T-helper 17 cell (primary cell): ENCODE measurements at places on chromosomes 2 and 18.

GRCh38 chr18:596288-596881 lies 403 bp upstream of the CLUL1 start:
- no peak for DNase-seq

DNA sequence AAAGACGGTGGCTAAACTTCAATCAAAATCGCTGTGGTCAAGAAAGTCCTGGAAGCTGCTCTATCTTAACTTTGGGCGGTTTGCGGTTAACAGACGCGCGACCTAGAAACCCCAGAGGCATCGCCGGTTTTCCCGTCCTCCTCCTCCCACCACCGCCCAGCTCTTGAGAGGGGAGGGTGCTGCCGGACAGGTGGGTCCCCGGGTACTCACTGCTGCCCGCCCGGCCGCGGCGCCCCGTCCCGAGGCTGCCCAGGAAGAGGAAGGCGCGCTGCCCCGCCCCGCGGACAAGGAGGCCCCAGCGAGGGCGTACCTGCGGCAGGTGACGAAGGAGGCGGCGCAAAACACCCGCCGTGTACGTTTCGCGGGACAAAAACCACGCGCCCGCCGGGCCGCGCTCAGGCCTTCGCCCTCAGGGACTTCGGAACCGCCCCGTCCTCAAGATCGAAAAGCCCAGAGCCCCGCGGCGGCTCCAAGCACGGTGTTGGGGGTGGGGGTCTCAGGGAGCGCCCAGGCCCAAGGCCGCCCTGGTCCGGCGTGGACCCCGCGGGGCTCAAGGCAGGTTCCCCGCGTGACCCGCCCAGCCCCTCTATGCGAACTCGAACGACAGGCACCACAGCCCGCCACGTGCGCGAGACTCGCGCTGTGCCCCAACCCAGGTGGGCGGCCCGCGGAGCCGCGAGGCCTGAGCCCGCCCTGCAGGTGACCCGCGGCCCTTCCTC lies at the start of gene SH3YL1:
SH3YL1 (minus strand) TSS at position 259 of the 719 bp plus-strand sequence; CDS start at position 211, 48 bp downstream.
- peak; percentile 47 for DNase-seq

DNA sequence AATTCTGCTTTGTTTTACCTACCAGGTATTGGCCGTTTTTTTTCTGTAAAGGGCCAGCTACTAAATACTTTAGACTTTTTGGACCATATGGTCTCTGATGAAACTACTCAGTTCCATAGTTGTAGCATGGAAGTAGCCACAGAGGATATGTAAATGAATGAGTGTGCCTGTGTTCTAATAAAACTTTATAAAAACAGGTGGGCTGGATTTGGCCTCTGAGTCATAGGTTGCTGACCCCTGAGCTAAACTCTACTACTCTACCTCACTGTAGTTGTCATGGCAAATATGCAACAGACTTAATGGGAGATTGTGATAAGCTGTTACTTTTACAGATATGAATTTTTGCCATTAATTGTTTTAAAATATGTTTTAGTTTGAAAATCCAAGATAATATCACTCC lies 19.7 kb downstream of the CLIP4 start:
- no peak for DNase-seq

GRCh38 chr18:36333414-36333813 lies 35.9 kb downstream of the FHOD3 start:
- no peak for DNase-seq

DNA sequence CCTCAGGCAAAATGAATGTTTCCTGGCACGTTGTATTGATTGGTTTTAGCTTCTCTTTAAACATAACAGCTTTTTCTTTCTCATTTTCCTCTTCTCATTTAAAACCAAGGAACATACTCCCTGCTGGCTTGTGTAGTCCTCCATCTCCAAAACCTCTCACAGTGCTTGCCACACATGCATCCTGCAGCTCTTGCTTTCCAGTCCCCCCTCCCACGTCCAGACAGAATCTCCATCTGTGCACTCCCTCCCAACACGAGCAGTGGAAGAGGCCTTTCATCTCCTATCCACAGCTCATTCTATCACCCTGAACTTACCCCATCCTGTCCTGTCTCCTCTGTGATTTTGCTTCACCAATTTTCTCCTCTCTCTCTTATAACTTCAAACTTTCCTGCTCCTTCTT lies 99.6 kb upstream of the THSD7B start:
- no peak for DNase-seq

GRCh38 chr2:224025874-224026273 lies 13.2 kb downstream of the SERPINE2 start:
- no peak for DNase-seq

DNA sequence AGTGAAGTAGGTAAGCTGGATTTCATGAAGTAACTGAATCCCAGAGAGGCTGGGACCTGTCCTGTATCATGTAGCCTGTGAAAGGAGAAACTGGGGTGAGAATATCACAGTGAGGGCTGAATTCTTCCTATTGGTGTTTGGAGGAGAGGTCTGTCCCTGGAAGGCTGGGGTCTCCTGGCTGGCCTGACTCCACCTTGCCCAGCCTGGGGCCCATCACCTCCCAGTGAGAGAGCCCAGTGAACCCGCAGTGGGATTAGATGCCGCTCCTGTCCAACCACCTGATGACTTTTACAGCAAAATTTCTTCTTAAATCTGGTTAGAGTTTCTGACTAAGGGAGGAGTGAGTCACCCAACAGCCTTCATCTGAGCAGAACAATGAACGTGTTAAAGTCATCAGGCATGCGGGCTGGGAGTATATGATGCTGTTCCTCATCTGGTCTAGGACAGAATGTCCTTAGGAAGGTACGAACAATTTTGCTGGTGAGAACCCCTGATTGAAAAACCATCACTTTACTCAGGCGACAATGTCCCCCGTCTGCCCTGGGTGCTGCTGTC lies 152.9 kb downstream of the LPIN1 start:
- no peak for DNase-seq

- DNase-seq = no peak
Observed at GRCh38 chr2:45344071-45344470, 267.0 kb downstream of the SRBD1 start.

- DNase-seq = no peak
Observed at GRCh38 chr2:234670052-234670451, 173.2 kb upstream of the ARL4C start.

- DNase-seq = no peak
Observed at GRCh38 chr2:108228006-108228405, 11.8 kb upstream of the SULT1C3 start.

DNA sequence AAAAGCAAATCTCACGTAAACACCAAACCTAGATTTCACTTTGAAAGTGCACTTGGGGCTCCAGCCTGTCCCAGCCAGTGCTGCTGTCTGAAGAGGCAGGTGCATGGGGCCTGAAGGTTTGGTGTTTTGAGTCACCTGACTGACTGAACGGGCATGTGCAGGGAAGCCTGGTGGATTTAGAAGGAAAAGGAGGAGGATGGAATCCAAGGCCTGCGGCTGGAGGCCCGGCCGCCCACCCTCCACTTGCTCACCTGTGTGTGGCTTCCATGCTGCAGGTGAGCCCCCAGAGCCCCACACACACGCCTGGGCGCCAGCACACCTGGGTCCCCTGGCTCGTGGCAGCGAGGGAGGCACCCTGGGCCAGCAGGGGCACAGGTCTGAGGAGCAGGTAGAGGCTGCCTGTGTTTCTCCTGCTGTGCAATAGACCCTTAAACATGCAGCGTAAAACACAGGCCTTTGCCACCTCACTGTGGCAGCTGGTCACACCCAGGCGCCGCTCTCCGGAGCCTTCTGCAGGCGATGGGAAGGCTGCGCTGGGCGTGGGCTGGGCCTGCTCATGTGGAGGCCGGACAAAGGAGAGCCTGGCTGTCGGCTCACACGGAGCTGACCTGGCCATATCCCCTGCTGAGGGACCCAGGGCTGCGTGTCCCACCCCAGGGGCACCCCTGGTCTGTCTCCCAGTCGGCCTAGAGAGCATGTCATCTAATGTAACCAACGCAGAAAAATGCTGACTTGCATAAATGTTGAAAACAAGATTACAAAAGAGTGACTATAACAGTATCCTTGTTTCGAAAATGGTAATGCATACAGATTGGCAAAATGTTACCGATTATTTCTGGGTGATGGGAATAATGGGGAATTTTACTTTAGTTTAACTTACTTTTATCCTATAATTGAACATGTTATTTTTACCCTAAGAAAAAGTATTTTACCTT lies 71.3 kb downstream of the TMEM18 start:
- no peak for DNase-seq

GRCh38 chr2:123080331-123080730 lies 944.8 kb upstream of the CNTNAP5 start:
- no peak for DNase-seq

GRCh38 chr2:42052702-42053481 lies 5.1 kb downstream of the PKDCC start:
- no peak for DNase-seq

GRCh38 chr18:75551071-75551470 lies 123.6 kb upstream of the SMIM21 start:
- no peak for DNase-seq

- DNase-seq = no peak
Observed at GRCh38 chr2:12819103-12819475, 102.4 kb downstream of the TRIB2 start.

GRCh38 chr18:22591222-22591621 lies 173.5 kb upstream of the CTAGE1 start:
- DNase-seq = no peak

DNA sequence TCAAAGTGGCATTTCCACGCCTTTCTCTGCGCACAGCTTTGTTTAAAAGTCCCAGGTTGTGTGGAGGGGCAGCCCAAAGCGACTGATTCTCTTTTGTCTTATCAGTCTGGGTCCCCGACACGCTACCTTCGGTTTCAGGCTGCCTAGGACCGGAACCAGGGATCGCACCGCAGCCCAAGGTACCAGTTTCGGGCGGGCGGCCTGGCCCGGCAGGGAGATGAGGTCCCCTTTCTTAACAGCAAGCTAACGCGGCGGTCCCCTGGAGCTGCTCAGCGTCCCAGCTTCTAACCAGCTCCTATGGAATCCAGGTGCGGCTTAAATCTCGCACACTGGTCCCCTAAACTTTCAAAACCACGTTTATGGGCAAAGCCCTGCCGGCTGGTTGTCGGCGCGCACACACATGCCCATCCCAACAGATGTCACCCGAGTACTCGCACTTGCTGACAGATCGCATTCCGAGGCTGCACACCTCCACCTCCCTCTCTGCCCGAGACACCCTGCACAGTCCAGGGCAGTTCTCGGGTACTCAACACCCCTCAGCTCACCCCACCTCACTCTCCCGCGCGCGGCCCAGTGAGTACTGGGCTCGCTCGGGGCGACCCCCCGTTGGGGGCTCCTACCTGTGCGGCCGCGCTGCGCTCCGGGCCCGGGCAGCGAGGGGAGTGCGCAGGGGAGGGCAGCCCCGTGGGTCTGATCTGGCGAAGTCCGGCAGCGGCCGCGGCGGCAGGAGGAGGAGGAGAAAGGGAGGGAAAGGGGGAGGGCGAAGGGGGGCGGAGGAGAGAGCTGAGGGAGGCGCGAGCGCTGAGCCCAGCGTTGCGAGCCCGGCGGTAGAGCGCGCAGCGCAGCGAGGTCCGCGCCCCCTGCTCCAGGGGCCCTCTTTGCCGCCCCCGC lies at the start of gene EFEMP1:
EFEMP1 (minus strand) TSS at position 692 of the 891 bp plus-strand sequence. CDS start 1,342 bp downstream, outside the sequence.
- no peak for DNase-seq

DNA sequence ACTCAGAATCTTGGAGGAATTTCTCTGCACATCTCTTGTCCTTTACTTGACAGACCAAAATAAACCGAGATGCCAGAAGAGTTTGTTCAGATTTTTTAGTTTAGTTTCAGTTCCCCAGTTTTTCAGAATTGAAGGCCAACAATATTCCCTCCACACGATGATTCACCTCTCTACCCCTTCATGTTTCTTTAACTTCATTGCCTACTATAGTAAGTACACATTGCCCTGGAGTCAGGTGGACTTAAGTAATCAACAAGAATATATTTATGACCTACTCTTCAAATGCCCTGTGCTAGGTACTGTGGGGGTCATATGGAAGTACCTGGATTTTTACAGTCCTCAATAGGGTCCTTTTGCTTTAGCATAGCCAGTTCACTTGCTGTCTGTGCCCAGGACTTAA lies 79.6 kb upstream of the CTLA4 start:
- DNase-seq = no peak

GRCh38 chr2:226993171-226993570 lies 157.3 kb downstream of the RHBDD1 start:
- no peak for DNase-seq

DNA sequence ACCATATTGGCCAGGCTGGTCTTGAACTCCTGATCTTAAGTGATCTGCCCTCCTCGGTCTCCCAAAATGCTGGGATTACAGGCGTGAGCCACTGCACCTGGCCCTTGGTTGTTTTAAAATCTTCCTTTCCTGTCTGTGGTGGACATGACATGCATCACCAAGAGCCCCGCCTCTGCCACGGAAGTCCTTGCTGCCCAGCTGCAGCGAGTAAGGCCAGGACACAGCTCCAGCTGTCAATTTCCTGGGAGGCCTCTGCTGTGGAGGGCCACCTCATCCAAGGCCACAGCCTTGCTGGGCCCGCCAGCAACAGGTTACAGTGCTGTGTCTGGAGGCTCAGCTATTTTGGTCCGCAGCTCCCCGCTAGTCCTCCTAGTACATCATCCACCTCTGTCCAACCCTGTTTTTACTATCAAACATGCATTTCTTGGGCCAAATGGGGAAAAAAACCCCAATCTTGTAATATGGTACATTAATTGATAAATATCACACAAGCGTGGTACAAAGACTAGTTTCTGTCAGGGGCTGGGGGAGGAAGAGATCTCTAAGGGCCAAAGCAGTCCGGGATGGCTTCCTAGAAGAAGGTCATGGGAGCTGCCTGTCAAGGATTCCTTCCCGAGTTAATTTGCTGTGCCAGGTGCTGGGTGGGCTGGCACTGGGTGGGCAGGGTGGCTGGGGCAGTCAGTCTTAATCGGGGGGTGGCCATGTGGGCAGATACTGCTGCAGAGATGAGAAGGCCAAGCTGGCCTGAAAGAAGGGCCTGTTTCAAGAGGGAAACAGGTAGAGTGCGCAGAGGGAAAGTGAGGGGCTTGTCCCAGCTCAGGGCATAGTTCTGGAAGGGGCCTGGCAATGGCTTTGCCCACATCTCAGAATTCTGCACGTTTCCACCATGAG lies 100.5 kb downstream of the INHBB start:
- DNase-seq = no peak

DNA sequence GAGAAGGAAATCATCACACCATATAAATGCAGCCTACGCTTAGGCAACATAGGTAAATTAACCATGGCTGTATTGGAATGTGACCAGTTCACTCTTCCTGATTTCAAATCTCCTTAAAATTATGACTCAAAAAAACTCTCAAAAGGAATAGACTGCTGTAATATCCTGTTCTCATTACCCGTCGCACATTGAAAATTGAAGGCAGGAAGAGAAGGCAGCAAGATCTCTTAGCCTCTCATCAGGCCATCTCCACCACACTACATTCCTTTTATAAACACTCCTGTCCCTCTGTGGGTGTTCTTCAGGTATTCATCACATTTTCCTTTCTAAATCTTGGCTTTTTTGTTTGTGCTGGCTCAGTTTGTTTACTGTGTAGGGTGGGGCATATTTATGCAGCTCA lies 83.2 kb downstream of the PPP1R1C start:
- DNase-seq = no peak

GRCh38 chr2:225894236-225894980 lies 494.9 kb downstream of the NYAP2 start:
- no peak for DNase-seq

- DNase-seq = no peak
Observed at GRCh38 chr2:230155359-230155758, 64.4 kb downstream of the SP110 start.
